ENCODE measurements at places on chromosomes 11 and 22. TPM values are rescaled to one million over a fixed set of nuclear protein-coding genes. Genes with fewer than 3 reads are reported as not detected.

The GLYATL2 gene
- total RNA-seq, result 0.47 TPM

The OSBP gene
- 41.4 TPM for total RNA-seq

The CCDC89 gene
- 2.8 TPM for total RNA-seq

The GNAZ gene
- 20.1 TPM for total RNA-seq

The IL18BP gene
- 2.1 TPM for total RNA-seq

The PSMC3 gene
- 168 TPM for total RNA-seq

The TMEM41B gene
- total RNA-seq, result 38.4 TPM

The OR8G5 gene
- not detected for total RNA-seq

The IGHMBP2 gene
- 17.1 TPM for total RNA-seq

The DAGLA gene
- total RNA-seq, result 3.3 TPM

The STIM1 gene
- 29.2 TPM for total RNA-seq

Data from HFFc6 (cell line).